Activated T-cell treated with anti-CD3 and anti-CD28 coated beads, Interleukin-2, amount 50 U/mL, for 24 hours (primary cell): ENCODE measurements at places on chromosomes 3 and 15.

GRCh38 chr3:105959851-105960250 is 91.0 kb upstream of the CBLB start:
- no peak for DNase-seq

DNA sequence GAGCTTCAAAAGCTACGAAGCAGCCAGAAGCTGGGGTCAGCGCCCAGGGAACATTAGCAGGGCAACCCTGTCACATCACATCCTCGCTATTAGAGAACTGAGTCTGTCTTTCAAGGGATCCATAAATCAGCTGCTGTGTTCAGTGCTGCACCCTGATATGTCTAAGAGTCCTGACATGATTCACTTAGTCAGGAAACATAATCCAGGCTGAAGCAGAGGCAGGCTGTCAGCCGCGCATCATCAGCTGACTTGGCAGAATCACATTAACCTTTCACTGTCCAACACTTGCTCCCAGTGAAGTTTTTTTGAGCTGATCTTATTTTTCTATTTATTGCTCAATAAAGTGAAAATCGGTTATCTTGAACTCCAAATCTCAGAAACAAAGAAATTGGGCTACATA is 23.5 kb downstream of the MYH15 start:
- no peak for DNase-seq

DNA sequence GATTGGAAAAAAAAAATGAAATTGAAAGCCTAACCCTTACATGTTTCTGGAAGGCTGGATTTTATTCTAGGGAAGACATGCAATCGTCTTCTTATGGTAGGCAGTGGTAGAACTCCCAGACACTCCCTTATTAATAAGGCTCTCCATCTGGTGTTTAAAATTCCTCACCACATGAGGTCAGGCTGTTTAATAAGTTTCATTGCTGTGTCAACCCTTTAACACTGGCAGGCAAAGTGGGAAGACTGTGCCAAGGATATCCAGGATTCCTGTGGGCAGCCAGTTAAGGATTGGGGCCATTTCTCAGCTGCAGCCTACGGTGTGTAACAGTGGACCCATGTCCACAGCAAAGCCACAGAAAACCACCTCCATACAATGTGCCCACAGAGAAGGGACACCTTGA is 225.5 kb upstream of the CHRM5 start:
- DNase-seq: no peak

DNA sequence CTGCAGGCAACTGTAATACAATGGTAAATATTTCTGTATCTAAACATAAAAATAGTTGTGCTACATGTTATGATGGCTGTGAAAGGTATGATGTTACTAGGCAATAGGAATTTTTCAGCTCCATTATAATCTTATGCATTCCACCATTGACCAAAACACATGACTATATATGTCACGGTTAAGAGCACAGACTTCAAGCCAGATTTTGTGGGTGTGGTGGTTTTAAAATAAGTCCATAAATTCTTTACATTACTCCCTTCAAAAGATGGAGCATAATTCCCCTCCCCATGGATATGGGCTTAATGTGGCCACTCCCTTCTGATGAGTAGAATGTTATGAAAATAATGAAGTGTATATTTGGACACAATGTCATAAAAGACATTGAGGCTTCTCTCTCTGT is 88.4 kb upstream of the TBC1D5 start:
- no peak for DNase-seq

GRCh38 chr3:9008550-9009255 is 45.4 kb upstream of the RAD18 start:
- no peak for DNase-seq

GRCh38 chr3:129016356-129016719 is 15.2 kb downstream of the EFCC1 start:
- peak; percentile 75 for DNase-seq

- no peak for DNase-seq
These were observed 108.8 kb downstream of the DPH6 start for GRCh38 chr15:35437157-35437556.

DNA sequence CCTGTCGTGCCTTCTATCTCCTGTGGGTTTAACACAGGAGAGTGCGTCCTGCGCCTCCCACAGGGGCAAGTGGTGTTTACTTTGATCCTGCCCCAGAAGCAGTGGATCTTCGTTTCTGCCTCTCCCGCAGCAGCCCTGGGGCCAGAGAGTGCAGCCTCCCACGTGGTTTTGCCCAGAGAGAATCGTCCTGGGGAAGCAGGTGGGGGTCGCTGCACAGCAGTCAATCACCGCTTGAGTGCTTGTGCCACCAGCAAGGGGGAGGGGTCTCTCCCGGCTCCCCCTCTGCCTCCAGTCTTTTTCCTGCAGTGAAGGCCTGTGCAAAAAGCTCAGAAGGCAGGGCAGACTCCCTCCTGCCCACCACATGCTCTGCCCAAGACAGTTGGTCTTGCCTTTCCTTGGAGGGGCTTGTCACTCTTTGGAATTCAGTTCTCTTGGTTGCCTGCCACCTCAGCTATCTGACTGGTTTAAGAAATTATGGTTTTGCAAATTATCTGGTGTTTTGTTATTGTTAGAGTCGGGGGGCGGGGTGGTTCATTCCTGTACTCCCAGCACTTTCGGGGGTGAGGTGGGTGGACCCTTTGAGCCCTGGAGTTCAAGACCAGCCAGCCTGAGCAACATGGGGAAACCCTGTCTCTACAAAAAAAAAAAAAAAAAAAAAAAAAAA is 26.9 kb downstream of the STOML1 start:
- peak; percentile 67 for DNase-seq

DNA sequence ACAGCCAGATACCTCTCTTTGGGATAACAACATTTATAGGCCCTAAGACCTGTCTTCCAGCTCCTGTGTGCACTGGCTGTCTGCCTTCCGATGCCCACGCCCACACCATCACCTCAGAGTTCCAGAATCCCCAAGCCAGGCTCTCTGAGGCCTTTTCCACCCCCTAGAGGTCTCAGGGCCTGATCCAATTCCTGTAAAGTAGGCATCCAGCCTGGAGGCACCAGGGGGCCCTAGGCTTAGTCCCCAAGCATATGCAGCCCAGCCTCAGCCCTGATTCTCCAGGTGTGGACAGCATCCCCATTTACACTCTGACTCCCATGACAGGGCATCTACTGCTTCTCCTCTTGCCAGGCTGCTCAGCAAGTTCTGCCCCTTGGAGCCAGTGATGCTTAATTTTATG is 72.7 kb upstream of the CORO2B start:
- no peak for DNase-seq

DNA sequence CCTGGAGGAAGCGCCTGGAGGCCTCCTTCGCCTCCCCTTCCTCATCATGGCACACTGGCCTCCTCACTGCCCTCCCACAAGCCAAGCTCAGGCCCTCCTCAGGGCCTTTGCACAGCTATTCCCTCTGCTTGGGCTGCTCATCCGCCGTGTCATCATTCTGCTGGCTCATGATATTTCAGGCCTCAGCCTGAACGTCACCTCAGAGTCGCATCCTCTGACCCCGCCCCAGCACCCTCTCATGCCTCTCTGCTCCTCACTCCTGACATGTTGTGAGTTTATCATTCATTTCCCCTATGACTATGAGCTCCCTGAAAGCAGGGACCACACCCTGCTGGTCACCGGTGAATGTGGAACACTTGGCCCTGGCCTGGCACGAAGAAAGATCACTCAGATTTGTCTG is 20.7 kb upstream of the POC1A start:
- no peak for DNase-seq

- no peak for DNase-seq
These were observed 28.9 kb upstream of the GPD1L start for GRCh38 chr3:32077260-32078084.

DNA sequence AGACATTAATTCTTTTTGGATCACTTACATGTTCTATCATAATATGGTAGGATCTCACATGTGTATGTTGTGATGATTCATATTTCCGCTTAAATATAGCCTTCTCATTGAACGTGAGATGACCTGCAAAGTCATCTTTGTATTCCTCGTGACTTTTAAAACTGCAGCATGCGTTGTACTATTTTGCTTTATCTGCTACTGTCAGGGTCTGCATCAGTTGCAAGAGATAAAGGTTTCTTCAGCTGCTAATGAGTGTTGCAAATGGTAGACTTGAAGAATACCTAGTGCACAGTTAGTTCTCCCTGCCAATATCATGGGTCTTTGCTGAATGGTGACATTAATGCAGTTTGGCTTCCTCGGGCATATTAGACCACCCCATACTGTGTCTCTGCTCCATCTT is 31.8 kb downstream of the REC114 start:
- DNase-seq: no peak

DNA sequence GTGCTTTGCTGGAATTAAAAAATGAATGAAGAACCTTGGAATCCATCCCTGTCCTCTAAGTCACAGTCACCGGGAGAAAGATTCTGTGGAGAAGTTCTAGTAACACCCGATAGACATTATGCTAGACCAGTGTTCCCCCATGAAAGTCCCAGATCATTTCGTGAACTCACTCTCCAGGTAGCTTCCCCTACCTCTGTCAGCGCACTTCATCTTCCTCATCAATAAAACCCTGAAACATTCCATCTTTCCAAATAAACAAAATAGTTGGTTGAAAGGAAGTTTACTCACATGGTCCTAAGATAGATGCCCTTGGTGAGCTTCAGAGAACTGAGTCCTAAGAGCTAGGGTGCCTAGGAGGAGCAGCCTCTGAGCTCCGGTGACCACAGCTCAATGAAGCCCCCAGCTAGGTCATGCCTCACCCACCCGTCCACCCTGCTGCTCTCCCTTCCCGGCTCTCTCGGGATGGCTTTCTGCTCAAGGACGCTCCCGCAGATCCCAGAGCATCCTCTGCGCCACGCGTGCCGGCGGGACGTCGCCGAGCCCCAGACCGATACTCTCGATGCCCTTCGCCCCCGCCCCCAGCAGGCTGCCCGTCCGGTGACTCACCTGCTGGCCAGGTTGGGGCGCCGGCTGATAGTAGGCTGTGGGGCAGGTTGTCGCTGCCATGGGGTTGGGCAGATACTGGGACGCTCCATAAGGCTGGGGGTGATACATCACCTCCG is 776 bp downstream of the VGLL3 start:
- DNase-seq: no peak

DNA sequence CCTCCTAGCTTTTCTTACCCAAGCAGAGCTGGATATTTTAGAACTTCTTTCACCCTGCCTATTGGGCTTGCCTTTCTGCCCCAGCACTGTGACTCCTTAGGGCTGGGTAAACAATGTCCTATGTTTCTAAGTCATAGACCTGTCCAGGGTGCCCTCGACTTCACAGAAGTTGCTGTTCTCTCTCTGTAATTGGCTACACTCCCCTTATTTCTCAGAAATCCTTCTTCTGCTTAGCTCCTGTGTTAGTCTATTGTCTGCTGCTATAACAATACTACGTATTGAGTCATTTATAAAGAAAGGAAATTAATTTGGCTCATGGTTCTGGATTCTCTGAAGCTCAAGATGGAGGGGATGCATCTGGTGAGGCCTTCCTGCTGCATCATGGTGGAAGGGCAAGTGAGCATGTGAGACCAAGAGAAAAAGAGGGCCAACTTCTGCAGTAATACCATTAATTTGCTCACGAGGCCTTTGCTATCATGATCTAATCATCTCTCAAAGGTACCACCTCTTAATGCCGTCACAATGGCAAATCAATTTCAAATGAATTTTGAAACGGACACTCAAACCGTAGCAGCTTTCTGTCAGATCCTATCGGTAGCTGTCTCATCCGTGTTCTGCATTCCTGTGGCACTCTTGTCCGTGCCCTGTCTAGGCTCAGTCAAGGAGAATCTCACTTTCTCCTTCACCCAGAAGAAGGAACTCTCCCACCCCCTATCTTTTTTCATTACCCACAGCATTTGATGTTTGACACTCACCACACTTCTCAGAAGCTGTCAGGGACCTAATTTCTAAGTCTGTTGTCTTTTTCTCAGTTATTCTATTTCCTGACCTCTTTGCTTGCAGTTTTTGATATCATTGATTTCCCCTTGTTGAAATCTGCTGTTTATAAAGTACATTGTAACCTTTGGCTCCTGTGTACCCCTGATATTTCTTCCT is 22.3 kb upstream of the GPR171 start:
- DNase-seq: no peak

- DNase-seq: no peak
These were observed 49.4 kb upstream of the INSYN1 start for GRCh38 chr15:73802431-73803041.

- no peak for DNase-seq
These were observed 21.2 kb upstream of the NMD3 start for GRCh38 chr3:161199926-161200325.

- DNase-seq: no peak
These were observed 120.1 kb upstream of the NMNAT3 start for GRCh38 chr3:139797724-139798343.

DNA sequence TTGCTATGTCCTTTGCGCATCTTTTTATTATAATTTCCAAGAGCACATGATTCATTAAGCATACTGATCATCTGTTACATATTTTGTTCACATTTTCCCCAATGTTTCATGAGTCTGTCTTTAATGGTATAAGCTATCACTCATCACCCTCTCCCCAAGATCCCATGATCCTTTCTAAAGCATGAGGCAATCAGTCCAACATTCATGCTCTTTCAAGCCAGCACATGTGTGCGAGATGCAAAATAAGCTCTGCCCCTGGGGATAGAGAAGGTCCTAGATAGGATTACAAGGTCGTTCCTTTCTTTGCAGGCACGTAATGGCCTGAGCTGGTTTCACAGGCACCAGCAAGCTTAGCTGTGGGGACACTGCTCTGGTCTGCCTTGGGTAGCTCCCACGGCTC is 32.2 kb upstream of the B3GNT5 start:
- no peak for DNase-seq

- DNase-seq: no peak
These were observed 41.6 kb upstream of the DLG1 start for GRCh38 chr3:197339841-197340520.

DNA sequence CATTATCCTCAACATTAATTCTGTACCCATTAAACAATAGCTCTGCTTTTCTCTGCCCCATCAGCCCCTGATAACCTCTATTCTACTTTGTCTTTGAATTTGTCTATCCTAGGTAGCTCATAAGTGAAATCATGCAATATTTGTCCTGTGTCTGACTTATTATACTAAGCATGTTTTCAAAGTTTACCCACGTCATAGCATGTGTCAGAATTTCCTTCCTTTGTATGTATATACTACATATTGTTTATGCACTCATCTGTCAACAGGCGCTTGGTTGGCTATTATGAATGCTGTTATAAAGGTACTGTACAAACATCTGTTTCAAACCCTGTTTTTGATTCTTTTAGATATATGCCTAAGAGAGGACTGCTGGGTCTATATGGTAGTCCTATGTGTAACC is 18.2 kb downstream of the CSNK1G1 start:
- no peak for DNase-seq

GRCh38 chr3:110644203-110644602 is 427.4 kb upstream of the NECTIN3 start:
- no peak for DNase-seq

- DNase-seq: no peak
These were observed 338.9 kb upstream of the CFAP20DC start for GRCh38 chr3:59388555-59389270.

DNA sequence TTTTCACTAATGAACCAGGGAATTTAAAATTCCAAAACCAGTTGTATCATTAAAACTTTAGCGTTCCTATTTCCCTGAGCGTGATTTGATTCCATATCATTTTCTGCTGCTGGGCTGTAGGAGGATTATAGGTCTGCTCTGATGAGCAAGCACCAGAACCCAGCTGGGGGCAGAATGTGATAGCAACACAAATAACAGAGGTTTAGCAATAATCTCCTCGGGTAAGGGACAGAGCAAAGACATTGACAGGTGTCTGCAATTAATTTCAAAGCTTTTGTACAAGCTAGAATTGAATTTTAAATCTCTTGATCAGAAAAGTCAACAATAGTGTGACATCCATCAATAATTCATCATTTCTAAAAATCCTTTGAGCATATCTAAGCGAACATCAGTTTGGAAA is 163.4 kb upstream of the RAP2B start:
- no peak for DNase-seq
